Natural killer cell (primary cell): ENCODE measurements at places on chromosomes 2 and 18. TPM values are rescaled to one million over a fixed set of nuclear protein-coding genes. Genes with fewer than 3 reads are reported as not detected.

- DNase-seq = no peak
These were observed 90.2 kb downstream of the MCFD2 start for GRCh38 chr2:46825231-46825938.

- DNase-seq = no peak
These were observed 135.7 kb upstream of the CTDP1 start for GRCh38 chr18:79543861-79544385.

- no peak for DNase-seq
These were observed 84.0 kb upstream of the DSEL start for GRCh38 chr18:67600181-67601180.

- DNase-seq = no peak
These were observed 453.0 kb downstream of the GALR1 start for GRCh38 chr18:77702686-77703085.

Gene SEMA4C
- total RNA-seq = 51.8 TPM

Gene CRIM1
- total RNA-seq = 32.9 TPM
